Activated CD8-positive, alpha-beta memory T cell treated with anti-CD3 and anti-CD28 coated beads for 1 hour (primary cell): ENCODE measurements at places on chromosomes 2 and 18.

DNA sequence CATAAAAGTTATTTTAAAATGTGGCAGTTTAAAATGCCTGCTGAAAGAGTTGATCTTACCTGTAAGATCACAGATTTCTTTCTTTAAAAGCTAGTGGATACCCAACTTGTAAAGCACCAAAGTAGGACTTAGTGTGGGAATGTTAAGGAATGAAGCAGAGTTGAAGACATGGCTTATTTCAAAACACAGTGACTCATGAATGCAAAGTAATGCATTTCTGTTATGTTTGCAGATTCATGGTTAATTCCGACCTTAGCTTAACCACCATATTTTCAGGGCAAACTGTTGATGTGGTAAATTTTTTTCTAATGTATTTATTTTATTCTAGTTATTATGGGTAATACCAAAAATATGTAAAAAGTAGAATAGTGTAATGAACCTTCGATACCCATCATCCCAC lies 206.8 kb upstream of the FOSL2 start:
- DNase-seq = no peak

DNA sequence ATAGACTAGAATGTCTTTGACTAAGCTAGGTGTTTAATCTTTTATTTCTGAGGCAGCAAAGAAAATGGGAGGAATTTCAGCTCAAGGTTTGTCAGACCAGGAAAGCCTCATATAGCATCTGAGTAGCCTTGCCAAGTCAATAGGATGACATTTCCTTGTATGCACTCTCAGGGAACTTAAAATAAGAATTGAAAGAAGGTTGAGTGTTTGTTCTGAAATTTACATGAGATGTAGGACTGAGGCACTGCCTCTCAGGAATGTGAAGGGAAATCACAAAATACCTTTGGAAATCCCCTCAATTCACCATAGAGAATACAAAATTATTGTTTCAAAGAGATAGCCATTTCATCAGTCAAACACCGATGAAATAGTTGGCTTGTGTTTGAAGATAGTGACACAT lies 392.0 kb upstream of the NRP2 start:
- DNase-seq = no peak

- DNase-seq = no peak
Observed at GRCh38 chr2:134726645-134727044, 7.8 kb upstream of the TMEM163 start.

GRCh38 chr2:215601990-215602721 lies 166.3 kb upstream of the FN1 start:
- DNase-seq = no peak

DNA sequence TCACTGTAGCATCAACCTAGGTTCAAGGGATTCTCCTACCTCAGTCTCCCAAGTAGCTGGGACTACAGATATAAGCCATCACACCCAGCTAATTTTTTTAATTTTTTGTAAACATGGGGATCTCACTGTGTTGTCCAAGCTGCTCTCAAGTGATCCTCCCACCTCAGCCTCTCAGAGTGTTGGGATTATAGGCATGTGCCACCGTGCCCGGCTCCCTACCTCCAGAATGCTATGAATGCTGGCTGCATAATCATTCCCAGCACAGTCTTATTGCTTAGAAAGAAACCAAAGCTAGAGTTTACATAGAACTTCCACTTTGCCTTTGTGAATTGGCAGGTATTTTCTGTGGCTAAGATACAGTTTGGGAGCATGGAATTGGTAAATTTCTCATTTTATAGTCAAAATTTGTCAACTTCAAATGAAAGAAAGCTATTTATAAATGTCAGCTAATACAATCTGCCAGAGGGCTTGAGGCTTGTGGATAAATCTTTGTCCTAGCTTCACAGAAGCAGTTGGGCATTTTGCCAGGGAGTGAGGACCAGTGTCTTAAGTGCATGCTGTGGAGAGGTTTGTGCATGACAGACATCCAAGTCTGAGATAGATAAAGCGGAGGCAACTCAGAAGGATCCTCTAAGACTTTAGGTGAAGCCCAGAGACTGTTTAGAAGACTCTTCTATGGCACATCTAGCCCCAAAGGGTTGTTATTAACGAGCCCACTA lies 175.4 kb downstream of the ANTXR1 start:
- no peak for DNase-seq

GRCh38 chr2:238789317-238789806 lies 58.5 kb upstream of the TWIST2 start:
- DNase-seq = no peak

DNA sequence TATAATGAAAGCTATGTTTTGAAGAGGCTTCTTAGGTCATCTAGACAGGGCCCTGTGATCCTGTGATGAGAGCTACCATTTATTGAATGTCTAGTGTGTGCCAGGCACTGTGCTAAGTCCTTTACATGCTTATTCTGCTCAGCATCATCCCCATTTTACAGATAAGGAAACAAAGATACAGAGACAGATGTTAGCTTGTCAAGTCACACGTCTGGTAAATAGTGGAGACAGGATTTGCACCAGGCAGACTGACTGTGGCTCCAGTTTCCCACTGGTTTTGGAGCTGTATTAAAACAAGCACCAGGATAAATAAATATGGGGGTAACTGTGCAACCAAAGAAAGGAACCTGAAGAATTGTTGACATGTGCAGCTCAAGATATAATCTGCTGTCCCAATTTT lies 19.2 kb upstream of the EML6 start:
- no peak for DNase-seq

GRCh38 chr2:8154270-8154669 lies 527.6 kb upstream of the ID2 start:
- DNase-seq = no peak

DNA sequence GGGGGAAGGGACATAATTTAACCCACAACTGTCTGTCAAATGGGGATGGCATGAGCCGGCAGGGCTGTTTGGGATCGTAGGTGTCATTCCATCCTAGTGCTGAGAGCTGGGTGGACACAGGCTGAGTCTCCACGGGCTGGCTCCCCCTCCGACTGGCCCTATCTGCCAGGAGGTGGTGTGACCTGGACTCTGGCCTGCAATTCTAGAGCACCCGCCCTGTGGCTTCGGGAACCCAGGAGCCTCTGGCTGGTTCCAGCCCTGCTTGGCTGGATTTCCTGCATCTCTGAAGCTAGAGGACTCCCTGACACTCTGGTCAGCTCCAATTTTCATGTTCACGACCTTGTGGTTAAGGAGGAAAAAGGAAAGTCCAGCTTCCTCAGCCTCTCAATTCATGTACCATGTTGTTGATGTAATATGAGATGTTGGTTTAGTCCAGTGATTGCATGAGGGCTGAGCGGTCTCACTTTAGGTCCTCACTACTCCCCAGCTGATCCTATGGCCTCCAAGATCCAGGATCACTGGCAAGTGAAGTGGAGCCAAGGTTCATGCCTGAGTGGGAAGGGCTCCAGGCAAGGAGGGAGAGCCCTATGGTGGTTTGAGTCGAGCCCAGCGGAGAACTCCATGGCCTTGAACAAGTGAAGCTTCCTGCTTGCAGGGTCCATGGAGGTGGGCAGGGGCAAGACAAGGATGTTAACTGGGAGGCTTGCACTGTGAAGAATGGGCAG lies 169.1 kb downstream of the NDUFA10 start:
- DNase-seq = no peak

DNA sequence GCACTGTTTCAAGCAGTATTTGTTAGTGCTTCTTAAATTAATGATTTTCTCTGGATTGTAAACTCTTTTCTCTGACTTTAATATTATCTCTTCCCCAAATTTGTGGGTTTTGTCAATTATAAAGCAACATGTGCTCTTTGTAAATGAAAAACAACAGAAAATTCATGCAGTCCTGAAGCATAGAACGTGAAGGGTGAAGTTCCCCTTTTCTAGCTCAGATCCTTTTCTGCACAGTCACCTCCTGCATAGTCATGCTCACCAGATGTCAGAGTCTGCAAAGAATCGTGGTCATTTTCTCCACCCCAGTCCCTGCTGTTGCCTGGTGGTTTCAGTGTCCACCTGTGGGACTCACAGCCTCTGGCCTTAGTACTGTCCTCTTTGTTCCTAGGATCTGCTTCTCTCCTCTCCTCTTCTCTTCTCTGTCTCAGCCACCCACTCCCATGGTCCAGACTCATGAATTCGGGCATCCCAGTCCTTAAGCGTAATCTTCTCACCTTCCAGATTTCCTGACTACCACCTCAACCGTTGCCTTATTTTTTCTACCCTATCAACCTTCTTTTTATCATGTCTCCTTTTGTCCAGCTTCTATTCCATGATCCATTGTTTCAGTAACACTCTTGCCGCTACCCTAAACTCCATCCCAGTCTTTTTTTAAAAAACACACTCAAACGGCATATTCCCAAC lies 229.1 kb downstream of the RTP5 start:
- DNase-seq = no peak

GRCh38 chr18:7859122-7859521 lies 292.0 kb downstream of the PTPRM start:
- no peak for DNase-seq

DNA sequence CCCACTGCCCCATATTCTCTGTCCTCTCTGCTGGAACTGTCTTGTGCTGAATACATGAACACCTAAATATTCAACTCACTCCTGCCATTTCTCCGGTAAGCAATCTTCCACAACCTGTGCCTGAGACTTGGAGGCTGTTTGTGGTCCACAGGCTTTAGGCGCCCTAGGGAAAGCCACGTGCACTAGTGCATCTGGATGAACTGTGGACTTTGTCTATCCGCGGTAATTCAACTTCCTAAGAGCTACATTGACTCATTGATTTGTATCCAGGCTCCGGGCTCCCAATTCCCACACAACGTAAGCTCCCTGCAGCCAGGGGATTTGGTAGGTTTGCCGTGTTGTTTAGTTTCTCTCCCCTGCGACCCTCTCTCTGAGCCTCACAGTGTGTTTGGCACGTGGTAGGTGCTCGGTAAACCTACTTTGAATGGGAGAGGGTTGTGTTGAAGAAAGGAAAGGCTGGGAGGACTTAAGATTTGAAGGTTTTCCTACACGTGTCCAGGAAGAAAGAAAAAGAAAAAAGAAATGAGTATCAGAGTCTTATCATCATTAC lies 718.2 kb downstream of the DPP10 start:
- no peak for DNase-seq

DNA sequence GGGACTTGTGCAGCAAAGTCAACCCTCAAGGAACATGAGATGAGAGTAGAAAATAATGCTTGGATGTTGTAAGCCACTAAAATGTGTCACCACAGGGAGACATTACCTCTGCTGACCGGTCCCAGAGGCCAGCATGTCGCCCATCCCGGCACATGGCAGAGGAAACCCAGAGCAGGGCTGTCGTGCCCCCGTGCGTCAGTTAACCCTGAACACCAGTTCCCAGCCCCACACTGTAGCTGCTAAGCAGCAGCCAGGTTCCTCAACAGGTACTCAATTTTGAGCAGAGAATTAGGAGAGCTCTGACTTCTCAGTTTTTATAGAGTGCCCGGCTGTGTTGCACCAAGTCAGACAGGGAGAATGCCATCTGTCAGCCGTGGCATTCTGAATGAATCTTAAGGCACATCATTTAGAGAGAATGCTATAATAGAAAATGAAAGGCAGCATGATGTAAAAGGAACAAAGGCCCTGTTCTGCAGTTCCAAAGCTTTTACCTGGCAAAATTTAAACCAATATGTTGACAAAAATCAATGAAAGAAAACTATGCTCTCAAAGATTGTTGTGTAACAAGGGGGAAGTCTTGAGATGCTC lies 307.9 kb downstream of the METTL4 start:
- no peak for DNase-seq

GRCh38 chr2:152421521-152422370 lies 86.8 kb downstream of the FMNL2 start:
- DNase-seq = no peak

GRCh38 chr2:100812116-100812515 lies 7.8 kb upstream of the NPAS2 start:
- peak; percentile 12 for DNase-seq

- no peak for DNase-seq
Observed at GRCh38 chr2:219658196-219658846, 30.9 kb downstream of the SLC4A3 start.

GRCh38 chr18:13517369-13517768 lies 209.0 kb downstream of the FAM210A start:
- no peak for DNase-seq

GRCh38 chr2:222336442-222336841 lies 37.6 kb upstream of the PAX3 start:
- no peak for DNase-seq

DNA sequence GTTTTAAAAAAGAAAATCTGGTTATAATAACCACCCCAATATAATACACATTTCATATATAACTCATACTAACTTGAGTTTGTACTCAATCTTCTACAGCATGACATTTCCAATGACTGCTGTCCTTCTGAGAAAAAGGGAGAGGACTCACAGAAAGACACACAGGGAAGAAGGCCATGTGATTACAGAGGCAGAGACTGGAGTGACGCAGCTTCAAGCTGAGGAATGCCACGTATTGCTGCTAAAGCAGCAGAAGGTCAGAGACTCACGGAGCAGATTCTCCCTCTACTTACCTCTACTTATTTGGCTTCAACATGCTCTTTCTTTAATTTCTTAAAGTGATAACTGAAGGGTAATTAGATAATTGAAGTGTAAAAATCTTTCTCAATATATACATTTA lies 753.5 kb upstream of the PKDCC start:
- no peak for DNase-seq

DNA sequence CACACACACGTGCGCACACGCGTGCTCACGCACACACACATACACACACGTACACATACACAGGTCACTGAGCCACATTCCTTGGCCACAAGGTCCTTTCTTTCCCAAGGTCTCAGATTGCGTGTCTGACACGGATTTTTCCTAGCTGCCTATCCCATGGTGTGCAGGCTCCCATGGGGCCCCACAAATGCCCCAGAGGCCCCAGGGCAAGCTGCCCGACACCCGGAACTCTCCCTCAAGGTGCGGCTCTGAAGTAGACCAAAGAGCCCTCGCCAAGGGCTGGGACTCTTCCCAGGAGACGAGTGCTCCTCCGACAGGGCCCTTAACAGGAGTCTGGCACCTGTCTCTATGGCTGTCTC lies 46.7 kb downstream of the SDC1 start:
- DNase-seq = no peak

- no peak for DNase-seq
Observed at GRCh38 chr18:22546905-22547570, 129.3 kb upstream of the CTAGE1 start.

- no peak for DNase-seq
Observed at GRCh38 chr2:96253006-96253405, 12.8 kb downstream of the TMEM127 start.

DNA sequence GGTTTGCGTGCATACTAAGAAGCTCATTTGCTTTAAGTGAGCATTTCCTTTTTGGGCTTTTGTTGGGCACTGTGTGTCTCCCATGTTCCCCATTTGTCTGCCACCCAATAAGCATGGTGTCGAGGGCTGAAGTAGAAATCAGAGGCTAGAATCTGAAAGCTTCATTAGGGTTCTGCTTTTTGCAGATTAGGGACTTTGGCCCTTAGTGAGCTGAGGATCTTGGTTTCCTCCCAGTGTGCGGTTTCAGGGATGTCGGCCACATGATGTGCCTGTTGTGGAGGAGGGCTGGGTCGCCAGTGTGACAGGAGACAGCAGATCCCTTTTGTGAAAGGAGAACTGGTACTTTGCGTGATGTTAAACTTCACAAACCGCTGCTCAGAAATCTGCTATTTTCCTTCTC lies 41.1 kb downstream of the PLEKHB2 start:
- no peak for DNase-seq

DNA sequence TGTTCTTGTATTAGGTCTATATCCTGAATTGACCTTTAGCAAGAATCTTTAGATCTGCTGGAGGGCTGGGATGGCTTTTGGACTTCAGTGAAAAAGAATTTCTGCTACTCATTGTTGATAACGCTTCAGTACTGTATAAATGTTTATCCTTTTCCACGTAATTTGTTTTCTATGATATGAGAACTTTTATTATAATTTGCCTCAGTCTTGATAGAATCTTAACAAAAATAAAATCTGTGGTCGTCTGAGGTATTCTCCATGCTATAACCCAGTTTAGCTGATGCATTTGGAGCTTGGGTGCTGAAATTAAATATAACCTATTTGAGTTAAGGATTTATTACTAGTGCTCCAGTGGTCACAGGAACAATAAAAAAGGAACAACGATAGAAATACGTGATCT lies 71.1 kb downstream of the ACTR3 start:
- DNase-seq = no peak
